T-helper 17 cell (primary cell): ENCODE measurements at places on chromosomes 2 and 18. TPM values are rescaled to one million over a fixed set of nuclear protein-coding genes. Genes with fewer than 3 reads are reported as not detected.

DNA sequence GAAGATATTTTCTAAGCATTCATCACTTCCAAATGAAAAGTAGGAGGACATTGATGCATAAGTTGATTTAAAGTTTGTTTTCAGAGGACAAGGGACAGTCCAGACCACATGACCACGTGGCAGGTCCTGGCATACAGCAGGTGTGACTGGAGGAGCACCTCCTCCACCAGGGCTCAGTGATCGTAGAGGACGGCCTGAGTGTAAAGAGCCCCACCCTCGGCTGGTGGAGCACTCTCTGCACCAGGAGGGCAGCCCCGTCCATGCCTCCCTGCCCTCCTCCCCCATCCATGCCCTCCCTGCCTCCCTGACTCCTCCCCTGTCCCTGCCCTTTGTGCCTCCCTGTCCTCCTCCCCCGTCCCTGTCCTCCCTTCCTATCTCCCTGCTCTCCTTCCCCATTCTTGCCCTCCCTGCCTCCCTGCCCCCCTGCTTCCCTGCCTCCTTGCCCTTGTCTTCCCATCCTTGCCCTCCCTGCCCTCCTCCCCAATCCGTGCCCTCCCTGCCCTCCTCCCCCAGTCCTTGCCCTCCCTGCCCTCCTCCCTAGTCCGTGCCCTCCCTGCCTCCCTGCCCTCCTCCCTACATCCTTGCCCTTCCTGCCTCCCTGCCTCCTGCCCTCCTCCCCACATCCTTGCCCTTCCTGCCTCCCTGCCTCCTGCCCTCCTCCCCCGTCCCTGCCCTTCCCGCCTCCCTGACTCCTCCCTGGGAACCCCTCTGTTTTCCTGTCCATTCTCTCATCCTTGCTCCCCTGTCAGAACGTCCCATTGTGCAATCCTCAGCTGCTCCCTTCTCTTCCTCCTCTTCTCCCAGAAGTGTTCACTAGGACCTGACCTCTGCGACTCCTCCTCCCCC is 47.9 kb downstream of the ANKMY1 start:
- peak overlapping the region; percentile 63 for H3K27ac ChIP-seq
- H3K4me3 ChIP-seq: no peak overlapping the region
- peaks cover 7% of the 10 kb centered on the region for H3K36me3 ChIP-seq
- H3K4me1 ChIP-seq: peaks cover 8% of the 10 kb centered on the region

GRCh38 chr18:30920757-30921156 is 121.8 kb downstream of the DSC3 start:
- no peak overlapping the region for H3K4me3 ChIP-seq
- no peaks in the 10 kb centered on the region for H3K36me3 ChIP-seq
- no peak overlapping the region for H3K27ac ChIP-seq
- no peak for DNase-seq

The SLC1A4 gene
- total RNA-seq: 8.0 TPM

- H3K4me3 ChIP-seq: no peak overlapping the region
- no peak for DNase-seq
- no peaks in the 10 kb centered on the region for H3K36me3 ChIP-seq
- H3K27me3 ChIP-seq: no peaks in the 10 kb centered on the region
Measured at GRCh38 chr18:48863432-48864065, 87.2 kb downstream of the SMAD7 start.

- H3K4me1 ChIP-seq: no peaks in the 10 kb centered on the region
- H3K4me3 ChIP-seq: no peak overlapping the region
- no peak overlapping the region for H3K27ac ChIP-seq
- H3K36me3 ChIP-seq: no peaks in the 10 kb centered on the region
- H3K27me3 ChIP-seq: no peaks in the 10 kb centered on the region
Measured at GRCh38 chr18:38709122-38709521, 1143.5 kb upstream of the CELF4 start.

DNA sequence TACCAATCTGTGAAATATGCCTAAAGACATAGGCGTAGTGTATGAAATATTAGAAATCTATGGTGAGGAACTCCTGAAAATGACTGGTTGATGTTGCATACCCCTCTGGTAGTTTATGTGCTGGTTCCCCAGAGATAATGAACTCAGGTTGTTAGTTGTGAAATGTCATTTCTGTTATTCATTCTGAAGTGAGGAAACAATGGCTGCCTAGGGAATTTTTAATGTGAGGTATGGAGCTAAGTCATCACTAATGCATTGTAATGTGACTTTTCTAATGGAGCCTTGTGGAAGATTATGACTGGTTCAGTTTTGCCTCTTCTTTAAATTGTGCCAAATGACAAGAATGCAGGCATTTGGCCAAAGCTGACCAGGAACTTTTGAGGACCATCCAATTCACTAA is 61.6 kb upstream of the RAB27B start:
- H3K27me3 ChIP-seq: no peaks in the 10 kb centered on the region
- no peak overlapping the region for H3K27ac ChIP-seq
- H3K36me3 ChIP-seq: peaks cover 2% of the 10 kb centered on the region
- H3K4me3 ChIP-seq: no peak overlapping the region
- no peak for DNase-seq

The CYP1B1 gene
- 1.4 TPM for total RNA-seq

The RRM2 gene
- total RNA-seq: 1.7 TPM

GRCh38 chr2:166376873-166377272 is 1.1 kb upstream of the SCN9A start:
- H3K27me3 ChIP-seq: peaks cover 31% of the 10 kb centered on the region
- no peak for DNase-seq
- no peak overlapping the region for H3K4me3 ChIP-seq
- H3K36me3 ChIP-seq: no peaks in the 10 kb centered on the region
- H3K4me1 ChIP-seq: peaks cover 9% of the 10 kb centered on the region
- H3K27ac ChIP-seq: no peak overlapping the region

DNA sequence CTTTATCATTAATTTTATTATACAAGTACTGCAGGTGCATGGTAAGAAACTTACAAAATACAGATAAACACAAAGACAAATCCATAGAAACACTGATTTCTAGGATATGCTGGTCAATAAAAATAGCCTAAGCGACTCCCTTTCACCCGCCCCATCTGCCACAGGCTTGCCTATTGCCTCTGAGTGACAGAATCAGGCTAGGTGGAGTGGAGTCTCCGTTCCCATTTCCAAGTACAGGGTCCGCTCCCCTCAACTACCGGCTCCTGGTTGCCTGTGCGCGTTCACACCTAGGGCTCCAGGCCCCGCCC is 201 bp upstream of the TRAPPC12 start:
- H3K27me3 ChIP-seq: no peaks in the 10 kb centered on the region
- DNase-seq: no peak
- peaks cover 32% of the 10 kb centered on the region for H3K4me1 ChIP-seq
- H3K27ac ChIP-seq: peak overlapping the region; percentile 95
- H3K4me3 ChIP-seq: peak overlapping the region; percentile 92

DNA sequence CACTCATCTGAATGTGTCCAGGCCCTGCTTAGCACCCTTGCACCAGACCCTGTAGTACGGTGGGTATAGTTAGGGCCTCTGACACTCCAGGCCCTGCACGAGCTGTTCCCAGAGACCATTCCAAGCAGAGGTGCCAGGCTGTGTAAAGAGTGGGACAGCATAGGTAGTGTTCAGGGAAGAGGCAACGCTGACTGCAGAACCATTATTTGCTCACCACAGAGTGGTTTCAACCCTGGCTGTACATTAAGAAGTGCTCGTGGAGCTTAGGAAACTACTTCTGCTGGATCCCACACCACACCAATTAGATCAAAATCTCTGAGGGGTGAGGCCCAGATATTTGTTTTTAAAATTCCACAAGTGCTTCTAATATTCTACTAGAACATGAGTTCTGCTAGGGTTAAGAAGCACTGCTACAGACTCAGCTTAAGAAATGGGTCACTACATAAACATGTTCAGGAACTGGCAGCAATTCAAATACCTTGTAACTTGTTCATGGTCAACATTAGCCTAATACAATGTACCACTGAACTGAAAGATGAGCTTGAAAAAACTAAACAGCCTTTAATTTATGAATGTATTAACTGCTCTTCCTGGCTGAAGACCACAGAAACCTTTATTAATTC is 183.0 kb downstream of the MYO5B start:
- H3K4me1 ChIP-seq: peaks cover 4% of the 10 kb centered on the region
- H3K4me3 ChIP-seq: no peak overlapping the region
- peaks cover 30% of the 10 kb centered on the region for H3K27me3 ChIP-seq

GRCh38 chr2:42114091-42114490 is 55.1 kb upstream of the EML4 start:
- H3K36me3 ChIP-seq: peaks cover 3% of the 10 kb centered on the region
- H3K4me3 ChIP-seq: peak overlapping the region; percentile 74
- DNase-seq: no peak
- H3K27me3 ChIP-seq: no peaks in the 10 kb centered on the region
- H3K4me1 ChIP-seq: peaks cover 38% of the 10 kb centered on the region
- H3K27ac ChIP-seq: peak overlapping the region; percentile 87

DNA sequence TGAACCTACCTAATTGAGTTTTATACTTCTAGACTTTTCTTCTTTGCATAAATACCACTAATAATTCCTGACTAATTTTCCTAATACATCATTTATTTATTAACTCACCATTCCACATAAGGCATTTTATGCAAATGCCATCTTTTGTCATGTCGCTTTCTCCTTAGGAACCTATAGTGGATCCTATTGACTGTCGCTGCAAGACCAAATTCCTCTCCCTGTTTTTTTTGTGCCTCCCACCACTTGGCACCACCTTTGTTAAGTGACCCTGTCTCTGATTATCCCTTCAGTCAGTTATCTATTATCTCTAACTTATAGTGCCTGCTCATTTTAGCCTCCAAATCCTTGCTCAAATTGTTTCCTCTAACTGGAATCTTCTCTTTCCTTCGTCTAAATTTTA is 19.5 kb downstream of the UNC80 start:
- H3K27ac ChIP-seq: peak overlapping the region; percentile 3
- H3K4me3 ChIP-seq: peak overlapping the region; percentile 34
- peaks cover 2% of the 10 kb centered on the region for H3K36me3 ChIP-seq
- no peaks in the 10 kb centered on the region for H3K27me3 ChIP-seq

- H3K27me3 ChIP-seq: no peaks in the 10 kb centered on the region
- H3K27ac ChIP-seq: no peak overlapping the region
- no peaks in the 10 kb centered on the region for H3K36me3 ChIP-seq
- no peak overlapping the region for H3K4me3 ChIP-seq
Measured at GRCh38 chr2:55123851-55124269, 73.6 kb upstream of the RTN4 start.

- peaks cover 23% of the 10 kb centered on the region for H3K4me1 ChIP-seq
- no peaks in the 10 kb centered on the region for H3K27me3 ChIP-seq
- peak overlapping the region; percentile 95 for H3K27ac ChIP-seq
- H3K36me3 ChIP-seq: no peaks in the 10 kb centered on the region
Measured at GRCh38 chr2:105330681-105331375, 1.3 kb upstream of the TGFBRAP1 start.

The CYP20A1 gene
- total RNA-seq: 31.3 TPM

- no peaks in the 10 kb centered on the region for H3K36me3 ChIP-seq
- no peak for DNase-seq
- H3K4me3 ChIP-seq: no peak overlapping the region
Measured at GRCh38 chr2:179141206-179141605, 91.3 kb upstream of the CCDC141 start.

GRCh38 chr2:172228177-172228808 is 125.6 kb upstream of the DLX2 start:
- peaks cover 51% of the 10 kb centered on the region for H3K4me1 ChIP-seq
- H3K36me3 ChIP-seq: no peaks in the 10 kb centered on the region
- no peak overlapping the region for H3K4me3 ChIP-seq
- no peak for DNase-seq
- H3K27ac ChIP-seq: no peak overlapping the region

The GRB14 gene
- 0.91 TPM for total RNA-seq

DNA sequence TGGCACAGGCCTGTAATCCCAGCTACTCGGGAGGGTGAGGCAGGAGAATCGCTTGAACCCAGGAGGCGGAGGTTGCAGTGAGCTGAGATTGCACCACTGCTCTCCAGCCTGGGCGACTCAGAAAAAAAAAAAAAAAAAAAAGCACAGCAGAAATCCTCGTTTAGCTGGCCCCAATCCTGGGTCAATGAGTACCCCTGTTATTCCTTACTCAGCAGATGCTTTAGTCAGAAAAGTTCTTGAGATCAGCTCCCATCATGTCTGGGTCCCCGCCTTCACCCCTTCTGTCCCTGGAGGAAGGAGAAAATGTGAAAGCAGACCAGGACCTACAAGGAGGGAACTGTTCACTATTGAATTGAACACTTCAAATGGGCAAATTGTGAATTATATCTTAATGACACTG is 16.4 kb upstream of the KCNG3 start:
- no peak for DNase-seq
- peaks cover 5% of the 10 kb centered on the region for H3K4me1 ChIP-seq
- no peak overlapping the region for H3K27ac ChIP-seq
- no peak overlapping the region for H3K4me3 ChIP-seq

DNA sequence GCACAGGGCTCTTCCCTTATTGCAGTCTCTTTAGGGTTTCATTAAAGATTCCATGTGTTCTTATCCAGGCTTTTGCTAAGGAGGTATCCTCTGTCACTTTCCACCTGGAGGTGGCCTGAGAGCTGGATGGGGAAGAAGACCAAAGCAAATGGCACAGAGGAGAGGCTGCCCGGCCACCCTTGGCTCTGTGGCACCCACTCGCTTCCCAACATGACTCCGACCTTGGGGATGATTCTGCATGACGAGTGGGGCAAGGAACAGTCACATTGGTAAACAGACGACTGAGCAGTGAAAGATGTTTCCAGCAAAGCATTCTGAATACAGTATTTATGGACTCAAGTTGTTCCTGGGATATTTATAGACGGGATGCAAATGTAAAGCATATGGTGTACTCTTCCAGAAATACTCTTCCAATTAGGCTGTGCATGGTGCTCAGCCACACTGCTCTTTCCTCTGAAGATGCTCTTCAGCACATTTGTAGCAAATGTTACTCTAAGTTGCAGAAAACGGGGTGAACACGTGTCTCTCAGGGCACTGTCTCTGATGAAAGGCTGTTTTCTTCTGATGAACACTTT is 377.1 kb upstream of the HS6ST1 start:
- no peak for DNase-seq
- H3K27me3 ChIP-seq: peaks cover 21% of the 10 kb centered on the region
- no peak overlapping the region for H3K27ac ChIP-seq

GRCh38 chr2:178330175-178331017 is 120.6 kb downstream of the PRKRA start:
- H3K4me3 ChIP-seq: no peak overlapping the region
- no peaks in the 10 kb centered on the region for H3K36me3 ChIP-seq
- H3K4me1 ChIP-seq: no peaks in the 10 kb centered on the region

The HOXD12 gene
- total RNA-seq: not detected

- no peak overlapping the region for H3K27ac ChIP-seq
- H3K4me3 ChIP-seq: no peak overlapping the region
- no peaks in the 10 kb centered on the region for H3K36me3 ChIP-seq
- no peaks in the 10 kb centered on the region for H3K4me1 ChIP-seq
- peaks cover 51% of the 10 kb centered on the region for H3K27me3 ChIP-seq
Measured at GRCh38 chr2:236338495-236339184, 74.4 kb upstream of the ASB18 start.

The NAT8 gene
- not detected for total RNA-seq

The FAM161A gene
- 1.5 TPM for total RNA-seq

GRCh38 chr18:58975296-58975695 is 110.6 kb downstream of the ZNF532 start:
- H3K4me3 ChIP-seq: peak overlapping the region; percentile 50
- peaks cover 6% of the 10 kb centered on the region for H3K4me1 ChIP-seq
- H3K27ac ChIP-seq: peak overlapping the region; percentile 75
- H3K36me3 ChIP-seq: no peaks in the 10 kb centered on the region
- peaks cover 38% of the 10 kb centered on the region for H3K27me3 ChIP-seq
